CD4-positive, alpha-beta T cell treated with Interleukin-1 beta for 1 hour (primary cell): ENCODE measurements at places on chromosomes 2 and 18.

DNA sequence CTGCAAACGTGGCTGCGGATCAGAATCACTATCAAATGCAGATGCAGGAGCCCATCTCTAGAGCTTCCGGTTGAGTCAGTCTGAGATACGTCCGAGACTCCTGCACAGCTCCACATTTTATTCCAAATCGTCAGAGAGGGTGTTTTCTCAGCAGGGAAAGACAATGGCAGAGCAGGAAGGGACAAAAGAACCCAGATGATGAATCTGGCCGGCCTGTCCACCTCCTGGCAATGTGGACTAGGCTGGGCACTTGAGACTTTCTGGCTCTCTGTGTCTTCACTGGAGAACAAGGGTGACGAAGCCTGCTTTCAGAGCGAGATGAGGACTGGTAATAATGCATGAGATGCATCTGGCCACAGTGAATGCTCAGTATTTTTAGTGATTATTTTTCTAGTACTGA, 255.9 kb upstream of the MYT1L start:
- no peak for DNase-seq

- no peak for DNase-seq
These were observed 28.2 kb upstream of the IL1R1 start for GRCh38 chr2:102114290-102114721.

- DNase-seq = peak; percentile 60
These were observed 38.1 kb downstream of the SNED1 start for GRCh38 chr2:241036397-241036963.

DNA sequence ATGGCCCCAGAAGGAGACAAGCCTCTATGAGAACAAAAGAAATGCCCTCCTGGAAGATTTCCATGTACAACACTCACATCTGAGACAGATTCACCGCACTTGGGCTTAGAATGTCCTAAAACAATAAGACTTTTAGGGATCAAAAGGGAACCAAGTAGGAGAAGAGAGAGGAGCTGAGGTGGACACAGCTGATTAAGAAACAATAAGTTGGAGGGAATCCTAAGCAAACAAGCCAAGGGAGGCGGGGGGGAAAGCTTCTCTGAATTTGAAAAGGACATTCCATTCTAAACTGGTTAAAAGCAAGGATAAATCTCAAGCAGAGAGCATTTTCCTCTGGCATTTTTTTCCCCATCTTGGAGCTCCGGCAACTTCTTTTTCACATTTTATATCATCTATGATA, 9.9 kb downstream of the ACVR1 start:
- DNase-seq = no peak

- no peak for DNase-seq
These were observed 1160.7 kb downstream of the CNTNAP5 start for GRCh38 chr2:125185691-125186270.

GRCh38 chr2:129726216-129726615, 253.2 kb upstream of the RAB6C start:
- no peak for DNase-seq

GRCh38 chr2:190447766-190448165, 39.6 kb downstream of the MFSD6 start:
- DNase-seq = no peak

DNA sequence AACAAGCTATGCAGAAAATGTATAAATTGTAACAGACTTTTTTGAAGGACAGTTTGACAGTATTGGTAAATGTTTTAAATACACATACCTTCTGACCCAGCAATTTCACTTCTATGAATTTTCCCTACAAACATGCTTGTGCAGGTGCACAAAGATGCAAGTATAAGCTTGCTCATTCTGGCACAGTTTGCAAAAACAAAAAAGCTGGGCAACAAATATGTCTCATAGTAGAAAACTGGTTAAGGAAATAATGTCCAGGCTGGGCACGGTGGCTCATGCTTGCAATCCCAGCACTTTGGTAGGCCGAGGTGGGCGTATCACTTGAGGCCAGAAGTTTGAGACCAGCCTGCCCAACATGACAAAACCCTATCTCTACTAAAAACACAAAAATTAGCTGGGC, 96.9 kb upstream of the NEDD4L start:
- DNase-seq = no peak

DNA sequence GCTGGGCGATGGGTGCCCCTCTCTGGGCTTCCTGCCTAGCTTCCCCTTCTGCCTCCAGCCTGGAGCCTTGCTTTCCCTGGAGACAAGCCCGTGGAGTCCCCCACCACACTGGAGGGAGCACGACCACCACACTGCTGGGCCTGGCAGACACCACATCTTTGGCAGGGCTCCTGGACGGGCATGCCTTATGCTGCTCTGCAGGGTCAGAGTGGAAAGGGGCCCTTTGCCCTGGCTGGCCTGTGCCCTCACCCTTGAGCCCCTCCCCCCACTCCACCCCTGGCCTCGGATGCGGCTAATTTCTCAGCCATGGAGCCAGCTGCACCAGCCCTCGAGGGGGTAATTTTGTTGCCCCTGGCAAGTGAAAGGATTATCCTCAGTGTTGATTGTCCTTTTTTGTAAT, 194.5 kb downstream of the LOXHD1 start:
- DNase-seq = no peak

DNA sequence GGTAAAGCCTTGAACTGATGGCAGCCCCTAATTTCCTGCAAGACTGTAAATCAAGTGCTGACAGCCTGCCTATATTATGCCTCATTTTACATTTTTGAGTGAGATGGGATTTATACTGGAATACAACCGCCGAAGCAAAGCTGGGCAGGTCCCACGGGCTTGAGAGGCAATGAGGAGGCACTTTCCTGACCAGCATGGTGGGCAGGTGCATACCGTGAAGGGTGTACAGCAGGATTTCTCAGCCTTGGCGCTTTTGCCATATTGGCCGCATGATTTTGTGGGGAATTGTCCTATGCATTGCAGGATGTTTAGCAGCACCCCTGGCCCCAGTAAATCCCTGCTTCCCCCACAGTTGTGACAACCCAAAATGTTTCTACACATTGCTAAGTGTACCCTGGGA, 22.8 kb downstream of the CEP68 start:
- DNase-seq = no peak

- no peak for DNase-seq
These were observed 129.7 kb downstream of the LAMA3 start for GRCh38 chr18:23819001-23819400.

DNA sequence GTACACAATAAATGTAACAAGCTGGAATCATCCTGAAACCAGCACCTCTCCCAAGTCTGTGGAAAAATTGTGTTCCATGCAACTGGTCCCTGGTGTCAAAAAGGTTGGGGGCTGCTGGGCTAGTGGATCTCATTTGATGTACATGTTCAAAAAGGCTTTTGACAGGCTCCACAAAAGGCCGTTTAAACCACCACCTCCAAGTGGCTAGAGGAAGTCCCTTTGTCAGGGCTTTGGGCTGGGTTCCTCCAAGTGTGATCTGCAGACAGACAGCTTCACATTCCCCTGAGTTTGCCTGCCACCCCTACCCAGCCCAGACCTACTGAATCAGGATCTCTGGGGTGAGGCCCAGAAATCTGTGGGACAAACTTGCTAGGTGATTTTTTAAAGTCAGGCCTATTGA, 84.7 kb downstream of the TGFA start:
- no peak for DNase-seq

DNA sequence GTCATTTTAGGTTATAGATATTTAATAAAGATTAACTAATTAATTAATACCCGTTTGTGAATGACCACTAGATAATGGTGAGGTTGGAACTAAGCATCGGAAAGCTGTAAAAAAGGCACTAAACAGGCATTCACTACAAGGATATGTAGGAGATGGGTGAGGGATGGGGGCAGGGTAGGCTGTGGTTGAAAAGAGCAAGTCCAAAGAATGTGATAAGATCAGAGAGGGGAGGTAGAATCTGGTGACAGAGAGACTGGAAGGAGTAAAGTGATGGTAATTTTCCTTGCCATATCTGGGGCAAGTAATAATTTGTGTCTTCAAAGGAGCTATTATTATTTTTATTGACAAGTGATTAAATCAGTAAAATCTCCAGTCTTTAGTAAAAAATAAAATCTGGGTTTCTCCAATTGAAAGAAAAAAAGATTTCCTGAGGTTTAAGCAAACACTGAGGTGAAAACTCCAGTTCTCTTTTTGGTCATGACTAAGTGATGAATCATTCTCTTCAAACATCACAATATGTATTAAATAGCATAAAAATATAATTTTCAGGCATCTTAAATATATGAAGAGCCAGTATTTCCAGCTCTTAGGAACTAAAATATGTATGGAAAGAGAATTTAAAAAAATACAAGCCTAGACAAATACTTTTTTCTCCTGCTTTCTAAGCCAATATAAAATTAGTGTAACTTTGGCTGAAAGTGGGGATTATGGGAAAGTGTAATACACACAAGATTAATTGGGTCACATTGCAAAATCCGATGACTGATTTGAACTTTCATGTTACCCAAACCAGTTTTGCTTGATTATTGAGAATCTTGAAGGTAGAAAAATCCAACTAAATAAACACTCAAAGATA, 259.1 kb upstream of the RBMS1 start:
- no peak for DNase-seq

DNA sequence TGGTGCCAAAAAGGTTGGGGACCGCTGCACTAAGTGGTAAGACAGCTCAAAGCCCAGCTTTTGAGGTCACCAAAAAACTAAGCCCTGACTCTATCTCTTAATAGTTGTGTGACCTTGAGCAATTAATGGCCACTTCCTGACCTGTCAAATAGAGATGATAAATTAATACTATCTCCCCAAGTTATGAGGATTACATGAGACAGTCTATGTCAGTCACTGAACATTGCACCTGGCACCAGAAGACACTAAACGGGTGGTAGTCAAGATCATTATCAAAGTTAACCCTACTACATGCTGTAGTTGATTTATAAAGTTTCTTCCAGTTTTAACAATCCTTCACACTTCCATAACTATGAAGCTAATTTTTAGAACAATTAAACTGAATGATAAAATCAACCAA, 36.5 kb downstream of the STPG4 start:
- no peak for DNase-seq

GRCh38 chr2:109124982-109125592, 3.9 kb upstream of the SH3RF3 start:
- DNase-seq = no peak

- no peak for DNase-seq
These were observed 394.8 kb downstream of the PID1 start for GRCh38 chr2:228876276-228876675.

- DNase-seq = no peak
These were observed 87.0 kb downstream of the HDAC4 start for GRCh38 chr2:239313776-239314175.

GRCh38 chr2:98455494-98455976, 10.9 kb downstream of the INPP4A start:
- DNase-seq = peak; percentile 65

- no peak for DNase-seq
These were observed at the start of gene ZNF385B for GRCh38 chr2:179861416-179862067. Gene ZNF385B (minus strand): TSS chr2:179861612.

- DNase-seq = no peak
These were observed 36.9 kb upstream of the KLF7 start for GRCh38 chr2:207202645-207203044.

GRCh38 chr18:48308027-48308635, 101.1 kb downstream of the ZBTB7C start:
- DNase-seq = no peak

DNA sequence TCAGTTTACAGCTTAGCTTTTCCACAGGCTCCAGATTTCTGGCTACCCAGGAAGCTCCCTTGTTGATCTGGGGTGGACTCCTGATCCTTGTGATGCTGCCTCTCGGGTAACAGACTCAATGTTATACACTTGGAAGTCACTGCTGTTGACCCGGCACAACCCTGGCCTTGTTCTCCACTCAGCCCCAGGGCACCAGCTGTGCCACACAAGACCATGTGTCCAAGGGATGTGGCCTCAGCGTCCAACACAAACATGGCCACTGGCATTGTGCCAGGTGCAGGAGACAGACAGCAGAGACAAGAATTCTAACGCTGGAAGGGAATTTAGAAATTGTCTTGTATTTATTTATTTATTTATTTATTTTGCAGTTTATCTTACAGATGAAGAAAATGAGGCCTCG, 39.0 kb upstream of the PPP4R1 start:
- no peak for DNase-seq

DNA sequence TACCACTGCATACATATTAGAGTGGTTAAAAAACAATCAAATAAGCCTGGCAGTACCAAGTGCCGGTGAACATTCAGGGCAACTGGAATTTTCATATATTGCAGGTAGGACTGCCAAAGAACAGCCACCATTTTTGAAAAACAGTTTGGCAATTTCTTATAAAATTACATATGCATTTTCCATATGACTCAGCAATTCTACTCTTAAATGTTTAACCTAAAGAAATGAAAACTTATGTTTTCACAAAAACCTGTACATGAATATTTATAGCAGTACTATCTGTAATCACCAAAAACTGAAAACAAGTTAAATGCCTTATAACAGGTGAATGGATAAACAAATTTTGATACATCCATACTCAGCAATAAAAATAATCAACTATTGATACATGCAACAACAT, 39.9 kb downstream of the CTAGE1 start:
- no peak for DNase-seq

- DNase-seq = no peak
These were observed 158.0 kb downstream of the EN1 start for GRCh38 chr2:118689456-118689855.
